Mucosa of gallbladder (tissue), 1 donor: ENCODE measurements at places on chromosomes 16 and 17. TPM values are rescaled to one million over a fixed set of nuclear protein-coding genes. Genes with fewer than 3 reads are reported as not detected.

GRCh38 chr17:5841862-5842261 lies 228.3 kb upstream of the WSCD1 start:
- no peak for DNase-seq

- no peak for DNase-seq
Observed at GRCh38 chr17:60401819-60402218, 9.9 kb upstream of the USP32 start.

GRCh38 chr16:27818246-27818645 lies 245.3 kb downstream of the GSG1L start:
- DNase-seq = no peak

DNA sequence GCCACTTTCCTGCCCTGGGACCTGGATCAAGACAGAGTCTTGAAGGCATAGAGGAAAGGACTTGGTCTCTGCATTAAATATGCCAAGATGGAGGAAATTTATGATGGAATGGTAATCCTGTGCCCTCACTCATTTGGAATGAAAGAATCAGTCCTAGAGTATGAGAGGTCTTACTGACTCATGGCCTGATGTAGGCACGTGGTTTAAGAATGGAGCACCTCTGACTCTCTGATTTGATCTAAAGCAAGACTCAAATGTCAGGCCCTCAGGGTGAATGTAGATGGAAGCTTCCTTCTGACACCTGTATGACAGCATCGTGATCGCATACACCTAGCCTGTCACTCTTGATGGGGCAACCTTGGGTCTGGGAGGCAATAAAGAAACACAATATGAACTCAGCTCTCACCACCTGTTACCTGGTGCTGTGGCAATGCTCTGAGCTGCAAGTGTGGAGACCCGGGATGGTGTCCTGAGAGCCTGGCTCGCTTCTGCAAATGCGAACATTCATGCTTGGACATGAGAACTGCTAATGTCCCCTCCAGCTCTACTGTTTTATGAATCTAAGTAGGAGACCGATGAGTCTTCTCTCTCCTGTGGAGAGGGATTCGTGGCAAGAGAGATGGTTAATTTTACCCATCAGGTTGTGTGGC lies 229.9 kb downstream of the ABCC12 start:
- DNase-seq = no peak

GRCh38 chr16:63617990-63618763 lies 1503.7 kb downstream of the CDH11 start:
- peak; percentile 11 for DNase-seq

DNA sequence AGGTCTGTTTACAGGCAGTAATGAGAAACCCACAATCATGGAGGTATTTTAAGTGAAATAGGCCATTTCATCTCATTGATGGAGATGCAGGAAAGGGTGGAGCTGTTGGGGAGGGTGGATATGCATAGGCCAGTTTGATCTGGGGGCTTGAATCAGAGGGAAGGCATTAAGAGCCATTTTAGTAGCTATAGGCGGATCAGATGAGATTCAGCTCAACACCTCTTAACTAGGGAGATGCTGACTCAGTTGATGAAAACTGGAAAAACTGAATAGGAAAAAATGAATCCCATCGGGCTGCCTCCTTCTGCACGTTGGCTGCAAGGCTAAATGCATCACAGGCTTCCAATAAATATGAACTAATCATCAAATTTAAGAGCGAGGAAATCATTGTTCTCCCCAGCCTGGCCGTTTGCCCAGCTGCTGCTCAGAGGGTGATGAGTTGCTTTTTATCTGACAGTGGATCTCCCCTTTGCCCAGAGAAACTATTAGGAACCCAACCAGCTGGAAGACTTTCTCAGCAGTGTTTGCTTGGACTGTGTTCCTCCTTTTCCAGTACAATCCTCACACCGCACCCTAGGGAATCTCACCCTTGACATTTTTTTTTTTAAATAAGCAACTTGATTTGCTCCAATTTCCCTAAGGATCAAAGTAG lies 149.6 kb downstream of the SOX9 start:
- peak; percentile 32 for DNase-seq

Gene ASB16
- 0.58 TPM for total RNA-seq

Gene SUZ12
- total RNA-seq = 20.5 TPM

GRCh38 chr16:53566552-53567245 lies 63.7 kb upstream of the AKTIP start:
- no peak for DNase-seq

- DNase-seq = peak; percentile 94
Observed at GRCh38 chr16:807347-808084, 7.0 kb upstream of the GNG13 start.

GRCh38 chr17:8791910-8792270 lies 7.3 kb downstream of the MFSD6L start:
- no peak for DNase-seq

Gene PLA2G10
- total RNA-seq = 7.0 TPM

GRCh38 chr17:80123791-80124190 lies 22.4 kb downstream of the GAA start:
- DNase-seq = peak; percentile 25

Gene SLC13A2
- total RNA-seq = 55.0 TPM

- DNase-seq = no peak
Observed at GRCh38 chr17:77504652-77505155, 363.9 kb downstream of the SEC14L1 start.

Gene SCARF1
- 13.2 TPM for total RNA-seq

DNA sequence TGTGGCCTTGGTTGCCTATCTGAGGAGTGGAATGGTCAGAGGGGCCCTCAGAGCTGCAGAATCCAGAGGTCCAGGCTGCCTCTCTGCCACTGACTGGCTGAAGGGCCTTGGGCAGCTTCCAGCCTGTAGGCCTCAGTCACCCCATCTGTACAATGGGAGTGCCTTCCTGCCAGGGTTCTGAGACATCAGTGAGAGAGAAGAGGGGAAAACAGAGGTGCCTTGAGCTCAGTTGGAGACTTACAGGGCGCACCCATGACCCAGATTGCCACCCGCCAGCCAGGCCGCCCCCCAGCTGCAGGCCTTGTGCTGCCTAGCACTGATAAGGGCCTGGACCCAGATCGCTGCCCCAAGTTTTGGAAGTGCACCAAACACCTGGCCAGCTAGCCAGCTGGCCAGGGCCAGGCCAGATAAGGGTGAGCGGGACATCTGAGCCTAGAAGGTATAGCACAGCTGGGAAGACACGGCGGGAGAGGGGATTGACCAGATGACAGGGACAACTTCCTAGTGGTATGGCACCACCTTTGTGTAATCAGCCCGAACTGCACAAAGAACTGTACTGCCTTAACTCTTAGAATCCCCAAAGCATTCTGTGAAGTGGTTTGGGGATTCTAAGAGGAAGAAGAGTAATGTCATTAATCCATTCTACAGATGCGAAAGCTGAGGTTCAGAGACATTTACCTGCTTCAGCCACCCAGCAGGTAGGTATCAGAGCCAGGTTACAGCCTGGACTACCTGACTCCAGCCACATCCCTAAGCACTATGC lies 1.4 kb downstream of the SLC4A1 start:
- no peak for DNase-seq

Gene KRT39
- total RNA-seq = not detected

Gene TMC6
- 43.9 TPM for total RNA-seq

GRCh38 chr16:2526135-2526534 lies 5.1 kb downstream of the CEMP1 start:
- DNase-seq = no peak

GRCh38 chr16:568401-569258 lies 1.1 kb upstream of the PIGQ start:
- no peak for DNase-seq

Gene SLFN14
- total RNA-seq = not detected

- no peak for DNase-seq
Observed at GRCh38 chr16:6281994-6282393, 1050.7 kb upstream of the RBFOX1 start.

Gene ELAC2
- total RNA-seq = 54.5 TPM

- no peak for DNase-seq
Observed at GRCh38 chr17:64004903-64005733, 7.0 kb downstream of the PRR29 start.

Gene GLIS2
- 22.2 TPM for total RNA-seq

Gene PROCA1
- total RNA-seq = 4.5 TPM

Gene AMZ2
- 64.7 TPM for total RNA-seq

DNA sequence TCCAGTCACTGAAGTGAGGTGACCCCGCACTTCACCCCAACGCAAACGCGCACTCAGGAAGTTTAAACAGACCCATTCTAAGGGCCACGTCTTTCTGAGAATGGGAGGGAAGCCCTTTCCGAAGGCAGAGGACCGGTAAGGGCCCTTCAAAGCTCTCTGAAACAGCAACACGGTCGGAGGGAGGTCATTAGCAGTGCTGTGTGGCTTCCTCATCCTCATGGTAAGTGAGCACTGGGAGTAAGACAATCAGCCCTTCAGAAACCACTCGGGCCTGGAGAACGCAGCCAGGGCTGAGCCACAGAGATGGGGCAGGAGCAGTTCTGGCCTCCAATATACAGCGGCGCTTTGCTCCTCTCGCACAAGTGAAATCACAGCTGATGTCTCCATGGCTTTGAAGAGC lies 23.7 kb downstream of the SRL start:
- no peak for DNase-seq

- DNase-seq = no peak
Observed at GRCh38 chr17:44967026-44967906, 837 bp downstream of the C1QL1 start.

Gene WFIKKN2
- total RNA-seq = 0.63 TPM

DNA sequence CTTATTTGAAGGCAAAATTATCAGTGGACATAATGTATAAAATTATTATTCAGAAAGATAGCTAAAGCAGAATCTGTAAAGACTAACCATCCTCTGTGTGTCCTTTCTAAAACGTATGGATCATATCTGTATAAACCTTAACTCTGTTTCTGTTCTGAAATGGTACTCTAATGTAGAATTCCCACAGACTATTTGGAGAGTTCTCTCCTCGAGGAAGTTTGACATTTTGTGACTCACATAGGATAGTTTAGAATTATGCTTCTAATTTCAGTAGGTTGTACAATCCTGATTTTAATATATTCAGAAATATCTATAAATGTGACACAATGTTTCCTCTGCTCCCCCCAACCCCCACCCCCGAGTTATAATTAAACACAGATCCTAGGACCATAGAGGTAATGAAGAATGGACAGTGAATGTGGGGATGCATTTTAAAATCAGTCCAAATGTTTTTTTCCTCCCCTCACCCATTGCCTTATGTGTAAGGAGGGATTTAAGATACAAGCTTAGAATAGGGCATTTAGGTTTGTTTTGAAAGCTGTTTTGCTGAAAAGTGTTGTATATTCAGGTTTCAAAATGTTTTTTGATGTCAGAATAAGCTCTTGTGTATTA lies 66.8 kb downstream of the BCAS3 start:
- no peak for DNase-seq

GRCh38 chr17:42431758-42432161 lies 8.7 kb upstream of the CAVIN1 start:
- DNase-seq = no peak

DNA sequence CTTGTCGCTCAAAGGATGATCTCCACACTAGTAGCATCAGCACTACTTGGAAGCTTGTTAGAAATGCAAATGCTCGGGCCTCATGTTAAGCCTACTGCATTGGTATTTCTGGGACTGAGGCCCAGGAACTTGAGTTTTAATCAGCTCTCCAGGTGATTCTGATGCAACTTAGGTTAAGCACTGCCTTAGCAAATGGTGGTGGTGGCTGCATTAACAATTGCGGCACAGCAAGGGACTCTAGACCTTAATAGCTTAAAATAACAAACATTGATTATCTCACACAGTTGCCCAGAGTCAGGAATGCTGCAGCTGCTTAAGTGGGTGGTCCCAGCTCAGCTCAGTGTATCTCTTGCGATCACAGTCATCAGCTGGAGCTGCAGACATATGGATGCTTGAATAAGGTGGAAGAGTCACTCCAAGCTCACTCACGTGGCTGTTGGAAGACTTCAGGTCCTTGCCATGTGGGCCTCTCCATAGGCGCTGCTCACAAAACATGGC lies 25.8 kb downstream of the HS3ST3A1 start:
- no peak for DNase-seq

Gene KRT27
- total RNA-seq = not detected

GRCh38 chr16:1980030-1980769 lies 1.1 kb downstream of the NOXO1 start:
- DNase-seq = no peak

Gene CDRT15L2
- total RNA-seq = not detected

- no peak for DNase-seq
Observed at GRCh38 chr17:28174352-28175046, 132.0 kb downstream of the NLK start.

GRCh38 chr17:27296428-27296979 lies 2.6 kb downstream of the WSB1 start:
- no peak for DNase-seq

DNA sequence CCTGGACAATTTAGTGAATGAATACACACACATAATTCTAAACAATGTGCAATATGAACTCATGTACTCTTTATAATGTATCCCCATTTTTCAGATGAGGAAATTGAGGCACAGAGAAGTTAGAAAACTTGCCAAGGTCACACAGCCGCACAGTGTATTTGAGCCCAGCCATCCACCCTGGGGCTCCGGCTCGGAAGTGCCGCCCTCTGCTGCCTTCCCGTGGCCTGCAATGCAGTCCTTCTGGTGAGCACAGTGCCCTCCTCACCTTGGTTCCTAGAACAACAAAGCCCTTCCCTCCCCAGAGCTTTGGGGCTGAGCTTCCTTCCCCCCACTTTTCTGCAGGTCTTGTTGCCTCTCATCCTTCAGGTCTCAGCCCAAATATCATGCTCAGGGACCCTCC lies 63.7 kb downstream of the C16orf78 start:
- DNase-seq = no peak

DNA sequence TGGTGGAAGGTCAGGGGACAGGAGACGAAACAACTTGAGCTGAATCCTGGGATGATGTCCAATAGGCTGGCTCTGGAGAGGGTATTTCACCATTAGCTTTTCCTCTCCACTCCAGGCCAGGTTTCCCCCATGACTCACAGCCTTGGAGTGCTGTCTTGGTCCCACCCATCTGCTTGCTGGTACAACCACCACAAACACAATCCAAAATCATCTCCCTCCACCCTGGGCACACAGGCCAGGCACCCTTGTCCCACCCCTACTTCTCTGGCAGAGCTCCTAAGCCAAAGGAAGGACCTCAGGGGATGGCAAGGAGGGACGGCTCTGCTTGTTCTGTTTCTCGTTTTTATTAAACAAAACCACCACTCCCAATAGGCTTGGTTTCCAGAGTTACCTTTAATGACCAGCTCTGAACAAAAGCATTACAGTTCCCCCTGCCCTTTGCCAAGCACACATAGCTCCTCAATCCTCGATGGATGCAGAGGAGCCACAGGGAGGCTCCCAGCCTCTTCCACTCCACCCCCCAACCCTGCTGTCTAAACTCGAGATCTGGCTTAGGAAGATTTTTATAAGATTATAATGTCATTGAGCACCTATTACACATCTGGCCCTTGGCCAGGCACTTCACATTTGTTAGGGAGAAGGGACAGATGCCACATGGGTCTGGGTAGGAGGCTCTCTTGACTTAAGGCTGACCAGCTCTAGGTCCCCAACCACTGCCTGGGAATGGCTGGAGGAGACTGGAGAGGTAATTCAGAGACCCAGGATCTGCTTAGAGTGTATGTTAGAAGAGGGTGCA lies 13.3 kb downstream of the CAVIN1 start:
- DNase-seq = peak; percentile 32

DNA sequence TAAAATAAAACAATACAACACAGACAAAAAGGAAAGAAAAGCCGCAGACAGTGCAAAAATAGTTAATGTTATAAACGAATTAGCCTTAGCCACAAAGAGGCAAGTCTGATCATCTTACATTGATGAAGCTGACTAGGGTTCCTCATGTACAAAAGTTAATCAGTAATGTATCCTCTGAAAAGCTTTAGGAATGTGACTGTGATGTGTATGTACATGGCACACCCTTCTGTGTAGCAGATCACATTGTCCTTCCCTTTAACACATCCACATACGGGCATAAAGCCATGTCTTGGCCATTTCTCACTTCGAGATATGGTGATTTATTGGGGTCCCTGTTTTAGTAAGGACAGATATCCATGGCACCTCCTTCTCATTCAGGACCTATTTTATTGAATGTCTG lies 1327.5 kb upstream of the CDH8 start:
- DNase-seq = peak; percentile 25
